Inflammatory macrophage treated with lipopolysaccharide for 1 hour (primary cell): ENCODE measurements at places on chromosomes 4 and X.

GRCh38 chr4:70841951-70842350 is 2.3 kb upstream of the GRSF1 start:
- no peak for DNase-seq

DNA sequence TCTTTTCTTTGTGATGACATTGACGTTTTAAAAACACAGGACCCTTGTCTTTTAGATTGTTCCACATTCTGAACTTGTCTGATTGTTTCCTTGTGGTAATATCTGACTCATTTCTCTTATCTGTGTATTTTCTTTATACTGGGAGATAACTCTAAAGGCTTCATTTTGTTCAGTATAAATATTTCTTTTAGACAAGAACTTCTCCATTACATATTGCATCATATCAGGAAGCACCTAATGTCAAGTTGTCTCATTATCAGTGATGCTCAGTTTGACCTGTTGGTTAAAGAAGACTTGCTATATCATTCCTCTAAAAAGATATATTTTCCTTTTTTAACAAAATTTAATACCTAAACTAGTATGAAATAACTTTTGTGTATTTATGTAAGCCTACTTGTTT is 152.3 kb upstream of the BMP3 start:
- no peak for DNase-seq

DNA sequence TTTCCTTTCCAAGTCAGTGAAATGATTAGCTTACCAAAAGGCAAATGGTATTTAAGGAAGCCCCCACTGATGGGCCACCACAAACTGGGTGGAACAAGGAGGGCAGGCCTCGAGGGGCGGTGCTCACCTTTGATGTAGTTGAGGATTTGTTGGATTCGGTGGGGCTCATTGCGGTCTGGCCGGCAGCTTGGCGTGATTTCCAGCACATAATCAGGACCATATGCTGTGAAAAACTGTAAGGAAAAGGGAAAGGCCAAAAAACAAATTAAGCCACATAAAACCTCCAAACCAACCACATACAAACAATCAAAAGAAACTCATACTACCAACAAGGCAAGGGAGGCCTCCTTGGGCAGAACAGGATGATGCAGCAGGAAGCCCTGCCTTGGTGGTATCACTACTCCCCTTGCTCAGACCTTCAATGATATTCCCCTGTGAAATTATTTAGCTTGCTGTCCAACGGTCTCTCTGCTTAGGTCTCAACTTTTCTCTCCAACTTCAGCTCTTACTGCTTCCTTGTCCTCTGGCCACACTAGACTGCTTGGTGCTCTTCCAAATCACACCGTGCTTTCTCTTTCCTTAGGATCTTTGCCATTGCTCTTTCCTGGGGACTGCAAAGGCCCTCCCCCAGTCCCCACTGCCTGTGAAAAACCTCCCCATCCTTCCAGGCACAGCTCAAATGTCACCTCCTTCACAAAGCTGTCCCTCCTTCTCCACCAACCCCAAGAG is 46.1 kb upstream of the CITED1 start:
- no peak for DNase-seq

DNA sequence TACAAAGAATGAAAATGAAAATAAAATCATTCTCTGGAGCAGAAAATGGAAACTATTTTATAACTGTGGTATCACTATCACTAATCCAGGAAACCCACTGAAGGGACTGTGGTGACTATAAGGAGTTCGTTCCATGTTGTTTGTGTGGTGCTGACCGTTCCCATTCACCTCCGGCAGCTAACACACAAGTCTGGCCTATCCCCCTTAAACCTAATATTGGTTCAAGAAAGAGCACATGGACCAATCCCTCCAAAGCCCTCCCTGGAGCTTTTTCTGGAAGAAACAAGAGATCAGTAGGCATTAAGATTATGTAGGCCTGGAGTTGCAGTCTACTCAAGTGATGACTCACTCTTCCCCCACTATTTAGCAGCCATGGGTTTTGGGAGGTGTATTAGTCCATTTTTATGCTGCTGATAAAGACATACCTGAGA is 25.9 kb upstream of the FAM241A start:
- no peak for DNase-seq

GRCh38 chr4:186146458-186146857 is 42.0 kb downstream of the FAM149A start:
- no peak for DNase-seq

GRCh38 chr4:20180509-20180908 is 71.2 kb upstream of the SLIT2 start:
- no peak for DNase-seq

DNA sequence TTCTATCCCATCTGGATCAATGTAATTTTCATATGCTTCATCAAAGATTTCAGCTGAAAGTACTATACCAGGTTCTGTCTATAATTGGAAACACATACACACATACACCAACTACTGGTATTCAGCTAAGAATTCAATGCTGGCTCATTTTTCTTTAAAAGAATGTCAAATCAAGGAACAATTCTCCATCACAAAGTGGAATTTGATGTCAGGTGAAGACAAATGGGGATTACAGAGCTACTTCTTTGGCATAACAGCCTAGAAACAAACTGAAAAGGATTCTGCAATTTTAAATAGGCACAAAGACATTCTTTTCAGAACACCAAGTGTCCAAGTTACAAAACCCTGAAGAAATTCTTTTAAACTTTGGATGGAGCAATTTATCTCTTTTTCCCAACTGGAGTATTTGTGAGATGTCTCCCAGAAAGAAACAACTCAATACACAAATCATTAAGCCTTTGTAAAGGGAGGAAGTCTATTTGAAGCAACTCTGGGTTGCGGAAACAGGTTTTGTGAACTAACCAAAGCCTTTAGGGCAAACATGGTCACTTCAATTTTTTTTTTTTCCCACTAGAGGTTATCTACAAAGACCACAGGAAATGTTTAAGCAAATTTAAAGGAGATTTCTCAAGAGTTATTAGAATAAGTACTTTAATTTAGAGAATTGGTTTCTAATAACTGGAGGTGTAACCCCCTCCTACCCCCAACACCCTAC is 1.9 kb upstream of the FAM9C start:
- DNase-seq = no peak

DNA sequence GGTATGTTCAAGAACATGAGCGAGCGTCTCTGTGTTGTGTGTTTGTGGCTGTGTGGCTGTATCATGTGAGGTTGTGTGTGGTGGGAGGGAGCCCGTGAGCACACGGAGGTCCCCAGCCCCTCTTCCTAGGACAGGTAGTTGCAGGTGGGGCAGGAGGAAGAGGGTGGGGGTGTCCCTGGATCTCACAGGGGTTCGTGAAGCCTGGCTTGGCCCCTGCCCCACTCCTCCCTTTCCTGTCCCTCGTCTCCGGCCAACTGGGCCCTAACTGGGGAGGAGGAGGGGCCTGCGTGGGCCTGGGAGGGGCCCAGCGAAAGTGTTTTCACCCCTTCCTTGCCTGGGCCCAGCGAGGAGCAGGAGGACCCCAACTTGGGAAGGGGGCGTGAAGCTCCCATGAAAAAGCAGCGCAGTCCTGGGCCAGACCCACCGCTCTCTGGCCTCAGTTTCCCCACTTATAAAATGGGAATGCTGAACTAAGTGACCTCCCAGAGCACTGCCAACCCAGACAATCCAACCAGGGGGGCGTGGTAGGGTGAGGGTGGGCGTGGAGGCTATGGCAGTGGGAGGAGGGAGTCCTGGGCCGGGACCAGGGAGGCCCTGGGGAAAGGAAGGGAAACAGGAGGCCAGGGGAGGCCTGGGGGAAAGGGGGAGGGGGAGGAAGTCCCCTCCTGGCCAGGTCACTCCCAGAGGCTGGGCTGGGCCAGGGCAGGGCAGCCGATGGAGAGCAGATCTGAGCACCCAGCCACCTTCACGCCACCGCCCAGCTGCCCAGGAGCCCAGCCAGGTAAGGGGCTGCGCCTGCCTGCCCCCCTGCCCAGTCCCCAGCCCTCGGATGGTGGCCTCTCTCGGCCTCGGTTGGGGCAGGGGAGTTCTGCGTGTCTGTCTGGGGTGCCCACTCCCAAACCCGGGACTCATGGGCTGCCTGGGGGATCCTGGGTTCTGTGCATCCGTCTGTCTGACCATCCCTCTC is at the start of gene AVPR2:
TSS of gene AVPR2 (plus strand) at position 683 of the 967 bp plus-strand sequence. CDS start 473 bp downstream, outside the sequence.
- DNase-seq = no peak

- peak; percentile 16 for DNase-seq
Observed at GRCh38 chrX:66914080-66914479, 275.2 kb upstream of the EDA2R start.

DNA sequence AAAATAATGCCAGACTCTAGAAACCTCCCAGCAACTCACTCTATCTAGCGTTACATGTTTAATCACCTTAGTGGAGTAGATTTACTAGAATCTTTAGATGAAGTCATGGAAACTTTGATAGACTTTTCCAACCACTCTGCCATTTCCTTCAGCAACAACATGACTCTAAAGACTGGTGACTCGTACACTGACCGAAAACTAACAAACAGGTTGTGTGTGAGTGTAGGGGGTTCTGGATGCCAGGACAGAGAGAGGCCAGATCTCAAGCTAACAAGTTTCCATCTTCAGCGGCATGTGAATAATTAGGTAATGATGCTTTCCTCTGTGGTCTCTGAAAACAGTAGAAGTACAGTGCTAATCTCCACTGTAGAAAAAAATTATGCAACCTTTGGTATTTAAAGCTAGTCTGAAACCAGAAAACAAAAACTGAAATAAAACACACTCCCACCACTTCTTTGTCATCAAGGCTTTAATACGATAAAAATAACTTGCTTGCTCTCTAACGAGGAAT is 286.4 kb downstream of the PRDM5 start:
- no peak for DNase-seq

DNA sequence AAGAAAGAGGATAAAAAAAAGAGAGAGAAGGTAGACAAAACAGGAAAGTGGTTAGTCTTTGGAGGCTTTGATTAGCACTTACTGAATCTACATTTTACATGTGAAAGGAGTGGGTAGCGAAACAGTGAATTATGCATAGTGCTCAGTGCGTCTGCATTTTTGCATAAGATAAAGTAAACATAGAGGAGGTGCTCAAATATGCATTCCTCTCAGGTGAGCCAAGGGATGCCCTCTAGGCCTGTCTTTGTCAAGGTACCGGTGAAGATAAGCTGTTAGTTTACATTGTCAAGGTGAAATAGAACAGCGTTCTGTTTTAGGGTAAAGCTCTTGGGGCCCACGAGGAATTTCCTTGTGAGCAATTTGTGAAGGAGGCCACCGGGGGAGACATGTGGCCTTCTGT is 260.6 kb downstream of the TRIML1 start:
- DNase-seq = no peak

DNA sequence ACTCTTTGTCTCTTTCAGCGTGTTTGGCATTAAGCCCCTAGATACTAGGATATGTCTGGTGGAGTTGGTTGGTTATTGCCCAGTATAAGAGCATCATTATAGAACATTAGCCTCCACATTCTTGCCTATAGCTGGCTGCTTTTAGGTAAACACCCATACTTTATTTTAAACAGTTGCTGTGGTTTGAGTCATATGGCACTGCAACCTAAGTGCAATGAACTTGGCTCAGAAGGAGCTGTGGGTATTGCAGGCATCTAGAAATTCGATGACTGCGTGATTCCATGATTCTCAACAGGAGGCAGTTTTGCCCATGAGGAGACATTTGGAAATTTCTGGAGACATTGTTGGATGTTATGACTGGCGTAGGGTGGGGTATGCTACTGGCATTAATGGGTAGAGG is 49.5 kb downstream of the DCLK2 start:
- no peak for DNase-seq

DNA sequence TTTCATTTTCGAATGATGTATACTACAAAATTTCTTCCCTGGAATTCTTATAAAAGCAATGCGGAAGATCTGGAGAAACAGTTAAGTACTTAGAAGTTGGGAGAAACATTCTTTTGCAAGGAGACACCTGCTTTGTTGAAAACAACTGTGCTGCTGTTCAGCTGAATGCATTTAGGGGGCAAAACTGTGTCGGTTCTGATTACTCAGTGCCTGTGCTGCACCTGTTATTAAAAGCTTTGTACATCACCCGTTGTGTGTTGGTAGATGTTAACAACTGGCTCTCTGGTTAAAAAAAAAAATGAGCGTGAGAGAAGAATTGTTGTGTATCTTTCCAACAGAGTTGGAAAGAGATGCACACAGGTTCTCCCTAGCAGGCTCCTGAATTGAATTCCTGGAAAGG is 184.1 kb upstream of the HHIP start:
- no peak for DNase-seq

GRCh38 chrX:30643313-30643821 is 9.9 kb upstream of the GK start:
- peak; percentile 91 for DNase-seq

- DNase-seq = no peak
Observed at GRCh38 chrX:40243755-40244515, 146.2 kb upstream of the BCOR start.

DNA sequence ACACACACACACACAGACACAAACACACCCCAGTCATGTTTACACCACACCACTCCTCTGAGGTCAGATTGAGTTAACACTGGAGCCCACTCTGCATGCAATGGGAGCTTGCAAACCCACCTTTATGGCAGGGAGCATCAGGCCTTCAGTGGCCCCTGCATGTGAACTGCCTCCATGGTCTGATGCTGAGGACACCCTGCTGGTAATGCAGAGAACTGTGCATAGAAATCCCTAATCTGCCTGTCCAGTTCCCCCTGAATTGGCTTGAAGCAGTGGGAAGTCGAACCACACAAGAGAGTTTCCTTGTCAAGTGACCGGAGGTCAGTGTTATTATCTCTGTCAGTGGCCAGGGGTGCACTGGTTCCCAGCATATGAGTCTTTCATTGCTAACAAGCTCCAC is 59.8 kb downstream of the ANOS1 start:
- no peak for DNase-seq

GRCh38 chrX:153487590-153488071 is 7.1 kb upstream of the BGN start:
- no peak for DNase-seq

- DNase-seq = no peak
Observed at GRCh38 chr4:146883070-146883469, 62.6 kb downstream of the TTC29 start.

GRCh38 chr4:170087163-170087700 is 2.5 kb downstream of the AADAT start:
- peak; percentile 3 for DNase-seq

DNA sequence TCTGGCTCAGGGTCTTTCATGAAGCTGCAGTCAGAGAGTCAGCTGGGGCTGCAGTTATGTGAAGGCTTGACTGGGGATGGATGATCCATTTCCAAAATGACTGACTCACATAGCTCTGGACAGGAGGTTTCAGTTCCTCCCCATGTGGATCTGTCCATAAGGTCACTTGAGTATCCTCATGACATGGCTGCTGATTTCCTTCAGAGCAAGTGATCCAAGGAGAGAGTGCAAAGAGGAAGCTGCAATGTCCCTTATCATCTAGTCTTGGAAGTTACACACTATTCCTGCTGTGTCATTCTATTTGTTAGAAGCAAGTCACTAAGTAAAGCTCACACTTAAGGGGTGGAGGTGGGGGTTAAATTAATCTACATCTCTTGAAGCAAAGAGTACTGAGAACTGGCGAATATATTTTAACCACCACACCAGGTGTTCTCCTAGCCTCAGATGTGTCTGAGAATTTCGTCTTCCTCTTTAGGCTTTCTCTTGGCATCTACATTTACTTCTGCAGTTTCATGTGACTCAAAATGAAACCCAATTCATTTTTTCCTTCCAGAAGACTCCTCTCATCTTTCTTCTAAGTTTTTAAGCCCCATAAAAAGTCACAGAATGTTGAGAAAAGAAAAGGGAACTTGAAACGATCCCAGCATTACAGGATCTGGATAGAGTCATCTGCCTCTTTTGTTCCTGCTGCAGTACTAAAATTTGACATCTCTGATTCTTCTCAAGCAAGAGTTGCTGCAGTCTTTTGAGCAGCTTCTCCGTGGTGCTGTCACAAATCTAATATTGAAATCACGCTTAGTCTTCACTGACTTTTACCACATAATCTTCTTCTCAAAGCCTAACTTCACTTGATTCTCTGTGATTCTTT is 3.8 kb upstream of the GRPR start:
- DNase-seq = peak; percentile 67
